T-helper 22 cell (primary cell): ENCODE measurements at places on chromosomes 13 and 19.
A peak's percentile ranks its signal among the peaks of the same experiment; 100 is the strongest.

DNA sequence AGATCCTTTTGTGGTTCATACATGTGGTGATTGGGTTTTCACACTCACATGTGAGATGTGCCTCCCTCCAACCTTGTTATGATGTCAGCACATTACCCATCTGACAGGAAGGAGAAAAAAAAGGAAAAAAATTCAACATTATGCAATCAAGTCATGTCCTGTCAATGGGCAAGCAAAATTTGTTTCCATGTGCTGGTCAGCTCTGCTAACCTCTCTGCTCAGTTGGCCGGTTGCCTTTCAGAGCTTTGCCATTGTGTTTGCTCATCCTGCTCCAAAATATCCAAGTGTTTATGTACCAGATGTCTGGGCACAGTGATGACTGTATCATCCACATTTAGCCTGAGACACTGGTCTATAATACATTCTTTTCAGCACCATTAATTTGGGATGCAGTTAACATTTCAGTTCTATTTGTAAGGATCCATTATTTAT is 27.0 kb upstream of the METTL21C start:
- DNase-seq, result no peak

DNA sequence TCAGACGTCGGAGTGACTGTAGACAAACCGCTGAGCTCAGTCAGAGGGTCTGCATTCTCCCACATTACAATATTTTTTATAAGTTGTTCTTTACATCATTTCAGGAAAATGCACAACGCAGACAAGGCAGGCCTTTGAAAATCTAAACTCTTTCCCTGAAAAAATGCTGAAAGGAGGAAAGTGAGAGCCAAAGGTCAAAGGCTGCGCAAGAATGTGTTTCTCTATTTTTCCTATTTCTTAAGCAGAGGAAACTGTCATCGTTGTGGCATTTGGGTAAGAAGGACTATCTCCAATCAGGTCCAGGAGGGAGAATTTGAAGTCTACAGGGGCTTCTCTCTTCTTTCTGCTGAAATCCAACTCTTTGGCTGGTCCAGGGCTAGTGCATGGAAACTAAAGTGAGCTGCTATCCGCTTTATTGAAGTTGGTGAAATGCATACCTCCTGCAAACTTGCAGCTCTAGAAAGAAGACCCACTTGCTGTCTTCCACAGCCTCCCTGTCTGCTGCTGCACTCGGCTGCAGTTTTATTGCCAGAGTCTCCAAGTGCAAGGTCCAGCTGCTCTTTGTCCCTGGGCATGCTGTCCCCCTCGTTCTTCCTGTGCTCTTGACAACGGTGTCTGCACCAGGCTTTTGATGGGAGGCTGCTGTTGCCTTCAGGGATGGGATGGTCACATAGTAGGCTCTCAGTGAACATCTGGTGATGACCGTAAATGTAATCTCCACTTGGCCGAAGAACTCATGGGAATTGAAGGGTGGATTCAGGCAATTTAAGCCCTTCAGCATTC is 31.2 kb downstream of the ZNF536 start:
- no peak for DNase-seq

DNA sequence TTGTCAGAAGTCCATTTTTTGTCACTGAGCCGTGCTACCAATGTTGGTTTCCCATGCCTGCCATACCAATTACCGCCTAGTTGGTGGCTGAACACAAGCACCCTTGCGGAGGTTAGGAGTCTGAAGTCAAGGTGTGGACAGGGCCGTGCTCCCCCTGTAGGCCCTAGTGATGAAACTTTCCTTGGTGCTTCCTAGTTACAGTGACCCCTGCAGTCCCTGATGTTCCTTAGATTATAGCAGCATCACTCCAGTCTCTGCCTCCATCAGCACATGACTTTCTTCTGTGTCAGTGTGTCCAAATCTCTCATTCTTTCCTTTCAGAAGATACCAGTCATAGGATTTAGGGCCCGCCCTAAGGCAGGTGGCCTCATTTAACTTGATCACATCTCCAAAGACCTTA is 99.0 kb downstream of the MYO16 start:
- DNase-seq, result no peak

GRCh38 chr19:50750010-50750409 is 20.3 kb upstream of the GPR32 start:
- no peak for DNase-seq

GRCh38 chr13:91459485-91459884 is 61.1 kb downstream of the GPC5 start:
- DNase-seq, result no peak

GRCh38 chr13:39259371-39260140 is 221.3 kb downstream of the NHLRC3 start:
- no peak for DNase-seq

DNA sequence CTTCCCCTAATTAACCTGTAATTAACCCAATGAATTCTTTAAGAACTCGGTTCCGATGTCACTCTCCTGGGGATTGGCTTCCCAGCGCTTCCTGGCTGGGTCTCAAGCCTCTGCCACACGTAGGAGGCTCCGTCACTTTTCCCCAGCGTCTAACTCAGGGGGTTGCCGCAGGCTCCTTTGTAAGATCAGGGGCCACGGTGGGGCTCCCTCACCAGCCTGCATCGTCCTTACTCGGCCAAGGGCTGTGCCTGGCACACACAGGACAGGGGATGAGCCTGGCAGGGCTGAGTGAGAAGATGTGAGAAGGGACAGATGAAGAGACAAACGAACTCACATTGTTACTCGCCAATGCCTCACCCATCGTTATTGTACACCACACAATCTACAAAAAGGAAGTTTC is 20.9 kb upstream of the ATP11A start:
- DNase-seq, result no peak

DNA sequence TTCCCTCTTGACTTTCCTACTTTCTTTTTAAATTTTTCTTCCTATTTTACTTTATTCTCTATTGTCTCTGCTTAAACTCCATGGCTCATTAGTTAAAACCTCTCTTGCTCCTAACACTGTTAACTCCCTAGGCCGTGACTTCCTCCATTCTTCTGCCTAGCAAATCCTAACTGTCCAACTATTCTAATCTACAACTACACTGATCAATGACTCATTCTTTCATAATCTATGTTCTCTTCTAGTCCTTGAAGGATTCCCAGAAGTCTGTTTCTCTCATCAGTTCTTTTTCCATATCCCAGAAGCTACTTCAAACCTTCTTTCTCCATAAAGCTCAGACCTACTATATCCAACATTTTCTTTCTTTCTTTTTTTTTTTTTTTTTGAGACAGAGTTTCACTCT is 66.9 kb downstream of the MICU2 start:
- DNase-seq, result no peak

- DNase-seq, result no peak
These were observed 120.3 kb upstream of the ZNF91 start for GRCh38 chr19:23515551-23515950.

GRCh38 chr13:112903606-112904195 is 65.3 kb upstream of the MCF2L start:
- DNase-seq, result no peak

GRCh38 chr19:56301155-56301554 is 13.5 kb downstream of the ZSCAN5A start:
- DNase-seq, result no peak

GRCh38 chr19:50537769-50538230 is 24.1 kb upstream of the ASPDH start:
- peak; percentile 18 for DNase-seq

DNA sequence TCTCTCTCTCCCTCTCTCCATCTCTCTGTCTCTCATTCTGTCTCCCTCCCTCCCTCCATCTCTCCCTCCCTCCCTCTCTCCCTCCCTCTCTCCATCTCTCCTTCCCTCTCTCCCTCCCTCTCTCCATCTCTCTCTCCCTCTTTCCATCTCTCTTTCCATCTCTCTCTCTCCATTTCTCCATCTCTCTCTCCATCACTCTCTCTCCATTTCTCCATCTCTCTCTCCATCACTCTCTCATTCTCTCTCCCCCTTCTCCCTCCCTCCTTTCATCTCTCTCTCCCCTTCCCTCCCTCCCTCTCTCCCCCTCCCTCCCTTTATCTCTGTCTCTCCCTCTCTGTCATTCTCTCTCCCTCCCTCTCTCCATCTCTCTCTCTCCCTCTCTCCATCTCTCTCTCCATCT is 55.7 kb upstream of the NFIC start:
- no peak for DNase-seq

DNA sequence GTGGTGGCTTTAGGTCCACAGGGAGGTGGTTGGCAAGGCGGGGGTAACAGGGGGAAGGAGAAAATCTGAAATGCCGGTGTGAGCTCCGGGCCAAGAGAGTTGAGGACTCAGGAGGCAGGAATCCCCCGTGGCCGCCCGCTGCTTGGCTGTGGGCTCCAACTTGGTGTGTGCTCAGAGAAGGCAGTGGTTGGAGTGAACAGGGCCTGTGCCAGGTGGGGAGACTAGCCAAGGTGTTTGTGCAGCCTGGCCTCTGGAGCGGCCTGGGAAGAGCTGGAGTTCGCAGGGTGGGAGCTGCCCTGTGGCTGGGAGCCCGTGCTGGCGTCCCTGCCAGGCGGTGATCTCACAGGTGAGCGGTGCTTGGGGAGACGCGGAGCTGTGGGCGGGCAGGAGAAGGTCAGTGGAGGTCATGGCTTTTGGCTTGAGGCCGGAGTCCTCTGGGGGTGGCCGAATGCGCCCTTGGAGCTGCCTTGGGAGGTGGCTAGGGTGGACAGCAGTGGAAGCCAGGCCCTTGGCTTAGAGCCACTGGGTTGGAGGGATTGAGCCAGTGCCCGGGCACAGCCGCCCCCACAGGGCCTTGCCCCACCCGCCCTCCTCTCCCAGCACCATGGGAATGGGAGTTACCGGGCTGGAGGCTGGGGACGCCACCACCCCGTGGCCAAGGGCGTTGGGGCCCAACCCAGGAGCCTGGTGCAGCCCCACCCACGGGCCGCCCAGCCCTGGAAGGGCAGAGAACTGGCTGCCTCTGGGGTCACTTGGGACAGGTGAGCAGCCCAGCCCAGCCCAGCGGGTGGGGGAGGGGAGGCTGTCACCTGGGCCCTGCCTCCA is 7.1 kb upstream of the CIRBP start:
- peak; percentile 49 for DNase-seq

DNA sequence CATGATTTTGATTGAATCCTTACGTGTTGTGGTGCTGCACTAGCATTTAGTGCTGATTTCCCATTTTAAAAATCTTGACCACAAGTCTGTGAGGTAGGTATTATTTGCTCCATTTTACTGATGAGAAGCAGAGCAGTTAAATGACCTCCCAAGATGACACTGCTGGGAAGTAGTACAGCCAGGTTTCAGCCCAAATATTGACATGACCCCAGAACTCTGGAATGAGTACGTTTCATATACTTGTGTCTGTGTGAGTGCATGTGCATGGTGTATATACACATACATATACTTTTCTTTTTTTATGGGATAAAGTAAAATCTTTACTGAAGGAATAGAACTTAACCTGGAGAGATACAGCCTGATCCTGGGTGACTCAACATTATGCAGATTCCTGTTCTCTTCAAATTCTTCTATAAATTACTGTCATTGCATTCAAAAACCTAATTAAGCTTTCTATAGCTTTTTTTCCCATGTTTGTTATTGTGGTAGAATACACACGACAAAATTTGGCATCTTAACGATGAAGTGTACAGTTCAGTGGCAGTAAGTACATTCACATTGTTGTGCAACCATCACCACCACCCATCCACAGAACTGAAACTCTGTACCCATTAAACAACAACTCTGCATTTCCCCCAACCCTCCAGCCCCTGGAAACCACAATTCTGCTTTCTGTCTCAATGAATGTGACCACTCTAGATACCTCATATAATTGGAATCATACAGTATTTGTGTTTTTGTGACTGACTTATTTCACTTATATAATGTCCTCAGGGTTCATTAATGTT is 311.9 kb downstream of the MTUS2 start:
- DNase-seq, result no peak

- no peak for DNase-seq
These were observed 68.4 kb upstream of the LRCH1 start for GRCh38 chr13:46484561-46484960.

- no peak for DNase-seq
These were observed 624 bp downstream of the SAFB start for GRCh38 chr19:5623397-5624017.

- DNase-seq, result no peak
These were observed 309.2 kb downstream of the ZNF536 start for GRCh38 chr19:30681162-30682100.

DNA sequence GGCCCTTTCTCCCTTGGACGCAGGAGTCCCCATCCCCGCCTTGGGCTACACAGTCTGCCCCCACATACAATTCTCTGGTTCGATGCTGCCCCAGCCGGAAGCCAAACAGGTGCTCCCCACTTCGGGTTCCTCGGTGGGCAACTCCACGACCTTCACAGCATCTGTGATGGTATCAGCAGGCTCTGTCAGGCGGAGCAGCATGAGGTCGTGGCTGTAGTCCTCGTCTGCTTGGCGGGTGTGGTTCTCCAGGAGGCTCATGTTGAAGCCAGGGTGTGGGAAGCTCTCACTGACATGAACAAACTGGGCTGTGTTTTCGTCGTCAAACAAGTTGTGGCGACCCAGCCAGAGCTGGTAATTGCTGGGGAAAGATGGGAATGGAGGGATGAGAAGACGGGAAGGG is 3.5 kb downstream of the KLK1 start:
- DNase-seq, result no peak

DNA sequence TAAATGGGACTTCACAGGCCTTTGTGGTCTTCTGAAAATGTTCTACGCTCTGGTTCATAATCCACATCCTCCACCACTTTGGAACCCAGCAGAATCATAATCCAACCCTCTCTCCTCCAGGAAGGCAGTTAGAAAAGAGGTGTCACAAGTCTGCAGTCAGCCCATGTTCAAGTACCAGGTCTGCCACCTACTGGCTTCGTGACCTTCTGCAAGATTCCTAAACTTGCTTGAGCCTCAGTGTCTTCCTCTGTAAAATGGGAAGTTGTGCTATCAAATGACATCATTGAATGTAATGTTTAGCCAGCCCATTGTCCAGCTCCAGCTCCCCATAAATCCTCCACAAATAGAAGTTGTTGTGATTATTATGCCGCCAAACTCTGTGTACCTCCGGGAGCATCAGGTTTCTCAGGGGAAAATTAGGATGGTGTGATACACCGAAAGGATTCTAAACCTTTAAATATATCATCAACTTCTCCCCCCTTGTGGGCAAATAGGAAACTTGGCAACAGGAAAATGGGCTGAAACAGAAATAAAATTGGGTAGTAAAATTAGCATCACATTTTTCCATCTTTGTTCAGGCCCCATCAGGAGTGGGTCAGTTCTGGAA is 109.7 kb downstream of the NUFIP1 start:
- no peak for DNase-seq

DNA sequence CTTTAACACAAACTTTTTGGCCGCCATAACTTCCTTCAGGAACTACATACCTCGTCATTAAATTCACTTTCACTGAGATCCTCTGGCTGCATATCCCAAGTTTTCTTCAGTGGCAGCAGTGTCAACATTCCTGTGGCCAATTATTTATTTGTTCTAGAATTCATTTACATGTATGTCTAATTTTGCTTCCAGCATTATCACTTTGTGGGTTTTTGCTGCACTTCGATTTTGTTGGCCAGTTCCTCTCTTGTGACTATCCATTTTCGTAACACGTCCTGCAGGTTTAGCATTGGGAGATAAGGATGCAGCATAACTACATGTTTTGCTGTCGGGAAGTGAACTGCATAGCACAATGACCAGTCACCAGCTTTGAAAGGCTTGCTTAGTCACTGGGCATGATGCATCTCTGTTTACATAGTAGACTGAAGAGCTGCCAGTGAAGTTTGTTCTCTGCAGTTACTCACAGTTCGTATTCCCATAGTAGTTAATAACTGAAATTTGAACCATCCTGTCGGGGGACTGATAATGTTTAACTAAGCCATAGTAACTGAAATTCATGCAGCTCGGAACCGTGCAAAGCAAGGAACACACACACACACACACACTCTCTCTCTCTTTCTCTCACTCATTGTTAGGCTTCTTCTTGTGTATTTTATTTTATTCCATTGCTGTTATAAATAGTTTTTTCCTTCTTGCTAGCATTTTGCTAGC is 28.3 kb downstream of the ZNF507 start:
- no peak for DNase-seq

- DNase-seq, result no peak
These were observed 783.3 kb upstream of the ATXN8OS start for GRCh38 chr13:69324090-69324886.
